ENCODE measurements at places on chromosomes 6 and 20.
A peak's percentile ranks its signal among the peaks of the same experiment; 100 is the strongest.

DNA sequence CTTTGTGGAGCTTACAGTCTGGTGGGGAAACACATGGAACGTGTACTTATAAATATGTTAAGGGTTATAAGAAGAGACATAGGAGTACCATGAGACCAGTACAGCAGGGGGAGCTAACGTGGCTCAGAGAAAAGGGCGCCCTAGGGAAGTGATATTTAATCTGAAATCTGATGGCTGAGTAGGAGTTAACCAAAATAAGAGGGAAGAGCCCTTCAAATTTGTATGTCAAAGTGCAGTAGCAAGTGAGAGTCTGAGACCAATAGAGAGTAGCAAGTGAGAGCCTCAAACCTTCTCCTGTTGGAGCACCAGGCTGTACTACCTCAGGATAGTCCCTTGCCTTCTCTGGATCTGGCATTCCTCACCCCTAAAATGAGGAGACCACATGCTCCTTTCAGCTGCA is 6.1 kb upstream of the PKIG start:
- DNase-seq: peak; percentile 36

GRCh38 chr6:36683145-36683655 is 4.7 kb downstream of the CDKN1A start:
- no peak for DNase-seq

DNA sequence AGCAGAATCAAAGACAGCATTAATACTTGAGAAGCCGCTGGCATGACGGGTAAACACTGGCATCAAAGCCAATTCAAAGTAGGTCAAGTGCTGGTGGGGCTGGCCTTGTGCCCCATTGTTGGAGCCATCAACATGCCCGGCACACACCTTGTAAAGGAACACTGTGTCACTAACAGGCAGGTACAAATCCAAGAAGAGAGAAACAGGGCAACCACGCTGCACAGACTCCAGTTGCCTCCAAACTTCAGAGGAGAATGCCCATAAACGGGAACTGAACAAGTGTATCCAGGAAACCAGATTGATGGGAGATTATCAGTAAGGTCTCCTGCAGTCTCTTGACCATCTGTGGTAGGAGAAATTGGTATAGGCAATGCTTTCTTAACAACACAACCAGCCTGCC is 127.0 kb upstream of the STXBP5 start:
- no peak for DNase-seq

GRCh38 chr6:127481111-127481510 is 21.9 kb upstream of the KIAA0408 start:
- DNase-seq: no peak

DNA sequence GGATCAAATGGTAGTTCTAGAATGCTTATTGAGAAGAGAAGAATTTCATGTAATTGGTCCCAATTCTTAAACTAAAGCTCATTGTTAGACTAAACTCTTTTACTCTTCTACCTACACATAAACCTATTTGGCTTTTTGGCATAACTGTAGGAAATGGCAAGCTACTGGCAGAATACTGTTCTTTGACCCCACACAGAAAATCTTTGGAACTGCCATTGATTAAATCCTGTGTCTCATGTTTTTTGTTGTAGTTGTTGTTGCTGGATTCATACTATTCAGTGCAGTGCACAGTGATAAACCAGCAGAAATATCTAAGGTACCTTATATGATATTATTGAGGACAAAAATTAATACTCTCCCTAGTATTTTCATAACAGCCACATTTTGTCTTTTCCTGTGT is 242.1 kb upstream of the SGK1 start:
- no peak for DNase-seq

- peak; percentile 2 for DNase-seq
These were observed 41.5 kb upstream of the KCNQ5 start for GRCh38 chr6:72580281-72580940.

DNA sequence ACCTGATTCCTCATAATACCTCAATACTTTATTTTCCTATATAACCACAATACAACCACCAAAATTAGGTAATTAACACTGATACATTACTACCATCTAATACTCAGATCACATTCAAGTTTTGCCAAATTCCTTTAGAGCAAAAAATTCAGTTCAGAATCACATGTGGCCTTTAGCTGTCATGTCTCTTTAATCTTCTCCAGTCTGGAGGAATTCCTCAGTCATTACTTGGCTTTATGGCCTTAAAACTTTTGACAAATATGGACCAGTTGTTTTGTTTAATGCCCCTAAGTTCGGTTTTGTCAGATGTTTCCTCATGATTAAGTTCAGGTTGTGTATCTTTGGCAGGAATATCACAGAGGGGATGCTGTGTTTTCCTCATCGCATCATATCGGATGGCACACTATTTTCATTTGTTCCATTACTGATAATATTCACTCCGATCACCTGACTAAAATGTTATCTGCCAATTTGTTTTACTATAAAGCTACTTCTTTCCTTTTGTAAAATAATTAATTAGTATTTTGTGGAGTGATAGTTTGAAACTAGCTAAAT is 51.2 kb upstream of the AKIRIN2 start:
- DNase-seq: no peak

- no peak for DNase-seq
These were observed 48.3 kb upstream of the TBC1D32 start for GRCh38 chr6:121382467-121383121.

DNA sequence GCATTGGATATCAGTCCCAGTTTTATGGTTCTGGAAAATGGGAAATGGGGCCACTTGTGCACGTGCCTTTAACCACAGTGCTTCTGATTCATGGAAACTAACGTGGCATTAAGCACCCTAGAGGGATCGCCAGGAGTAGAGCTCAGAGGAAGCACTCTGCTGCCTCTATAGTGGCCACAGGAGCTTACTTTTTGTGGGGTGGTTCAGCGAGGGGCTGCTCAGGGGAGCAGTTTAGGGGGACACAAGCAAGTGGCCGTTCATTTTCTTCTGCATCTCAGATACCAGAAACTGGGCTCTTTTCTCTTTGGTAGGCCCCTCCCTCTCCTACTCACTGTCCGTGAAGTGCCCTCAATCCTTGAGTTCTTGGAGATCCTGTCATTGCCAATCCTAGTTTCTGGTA is 28.5 kb downstream of the AGPAT4 start:
- DNase-seq: no peak

GRCh38 chr6:154993026-154993425 is 2.1 kb upstream of the TIAM2 start:
- no peak for DNase-seq

DNA sequence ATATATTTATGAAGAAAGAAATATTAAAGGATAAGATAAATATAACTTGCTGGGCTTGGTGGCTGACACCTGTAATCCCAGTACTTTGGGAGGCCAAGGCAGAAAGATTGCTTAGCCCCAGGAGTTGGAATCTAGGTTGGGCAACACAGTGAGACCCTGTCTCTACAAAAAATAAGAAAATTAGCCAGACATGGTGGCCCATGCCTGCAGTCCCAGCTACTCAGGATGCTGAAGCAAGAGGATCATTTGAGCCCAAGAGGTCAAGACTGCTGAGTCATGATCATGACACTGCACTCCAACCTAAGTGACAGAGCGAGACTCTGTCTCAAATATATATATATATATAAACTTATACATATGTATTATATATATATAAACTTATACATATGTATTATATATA is 164.0 kb downstream of the MRPL14 start:
- no peak for DNase-seq

DNA sequence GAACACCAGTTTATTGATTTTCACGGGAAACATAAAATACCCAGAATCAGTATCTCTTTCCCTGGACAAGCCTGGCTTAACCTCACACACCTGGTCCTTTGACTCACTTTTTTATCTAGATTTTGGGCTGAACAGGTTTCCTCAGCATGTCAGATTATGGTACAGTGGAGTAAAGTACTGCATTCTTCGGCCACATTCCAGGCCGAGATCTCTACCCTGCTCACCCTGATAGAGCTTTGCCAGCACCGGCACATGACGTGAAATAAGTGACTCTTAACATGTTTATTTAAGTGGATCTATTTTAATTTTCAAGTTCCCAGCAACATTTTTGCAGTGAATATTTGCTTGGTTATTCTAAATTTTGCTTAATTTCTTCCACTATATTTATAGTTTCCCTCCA is 79.0 kb upstream of the POPDC3 start:
- DNase-seq: no peak

DNA sequence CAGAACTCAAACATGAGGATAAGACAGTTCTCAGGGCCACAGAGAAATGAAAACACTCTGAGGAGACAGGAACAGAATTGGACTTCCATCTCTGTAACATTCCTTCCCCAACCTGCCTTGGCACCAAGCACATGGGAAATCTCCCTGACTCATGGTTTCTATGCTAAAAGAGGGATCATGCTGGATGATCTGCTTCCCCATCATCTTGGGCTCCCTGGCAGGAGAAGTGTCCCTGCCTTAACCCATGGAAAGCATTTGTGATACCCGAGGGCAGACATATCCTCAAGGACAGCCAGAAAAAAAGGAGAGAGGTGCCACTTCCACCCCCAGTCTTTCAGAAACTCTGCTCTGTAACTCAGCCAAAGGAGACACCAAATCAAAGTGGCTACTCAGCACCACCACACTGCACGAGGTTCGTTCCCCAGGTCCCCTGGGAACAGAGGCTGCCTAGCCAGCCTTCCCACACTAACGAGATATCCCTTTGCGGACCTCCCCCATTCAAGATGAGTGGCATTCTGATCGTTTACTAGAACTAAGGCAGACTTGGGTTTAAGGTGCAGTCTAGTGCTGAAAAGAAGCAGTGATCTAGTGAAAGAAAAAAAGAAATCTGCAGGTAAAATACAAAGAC is 34.8 kb downstream of the BLOC1S5 start:
- no peak for DNase-seq

DNA sequence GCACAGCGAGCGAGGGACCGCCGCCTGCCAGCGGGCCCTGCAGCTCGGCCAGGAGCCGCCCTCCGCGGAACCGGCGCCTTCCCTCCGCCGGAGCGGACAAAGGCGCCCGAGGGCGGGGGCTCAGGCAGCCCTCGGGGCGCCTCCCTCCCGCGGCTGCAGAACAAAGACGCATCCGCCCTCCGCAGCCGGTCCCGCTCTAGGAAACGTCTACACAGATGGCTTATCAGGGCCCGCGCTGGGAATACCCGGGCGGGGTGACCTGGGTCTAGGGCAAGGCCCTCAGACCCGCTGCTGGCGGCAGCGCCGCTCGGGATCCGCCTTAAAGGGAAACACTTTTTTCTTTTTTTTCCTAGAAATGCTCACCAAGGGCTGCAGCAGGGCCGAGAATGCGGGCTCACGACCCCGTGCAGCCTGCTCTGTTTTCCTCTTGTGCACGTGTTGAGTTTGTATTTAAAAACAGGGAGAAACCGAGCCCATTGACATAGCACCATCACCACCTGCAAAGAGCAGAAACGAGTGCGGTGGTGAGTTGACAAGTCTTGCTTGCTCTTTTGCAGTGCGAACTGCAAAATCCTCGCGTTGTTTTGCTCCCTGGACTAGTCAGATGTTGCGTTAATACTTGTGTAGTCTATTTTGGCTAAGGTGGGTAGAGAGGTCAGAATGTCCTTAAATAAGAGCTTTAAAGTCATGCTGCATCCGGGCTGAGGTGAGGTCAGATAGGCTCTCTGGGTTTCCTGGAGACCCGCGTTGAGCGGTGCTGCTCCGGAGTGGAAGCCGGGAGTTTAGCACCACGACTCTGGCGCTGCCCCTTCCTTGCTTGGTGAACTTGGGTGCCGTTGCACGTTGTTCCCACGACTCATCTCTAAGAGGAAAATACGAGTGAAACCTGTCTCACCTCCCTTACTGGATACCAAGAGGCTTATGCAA is 1.1 kb upstream of the RPS6KA2 start:
- DNase-seq: peak; percentile 30

DNA sequence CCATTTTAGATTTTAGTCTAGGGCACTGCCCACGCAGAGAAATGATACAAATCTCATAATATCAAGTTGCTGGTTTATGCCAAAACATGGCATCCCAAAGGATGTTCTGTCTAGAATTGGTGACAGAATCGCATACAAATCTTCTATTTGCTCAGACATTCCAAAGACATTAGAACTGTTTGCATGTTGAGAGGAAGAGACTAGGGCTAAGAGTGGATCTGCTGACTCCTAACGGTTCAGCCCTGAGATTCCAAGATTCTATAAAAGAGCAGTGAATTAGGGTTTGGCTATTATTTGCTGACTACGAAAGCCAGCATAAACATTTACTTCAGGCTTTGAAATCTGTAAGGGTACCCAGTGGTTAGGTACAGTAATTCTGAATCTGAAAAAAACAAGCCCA is 3.6 kb downstream of the EPB41L2 start:
- DNase-seq: no peak

- DNase-seq: no peak
These were observed 158.7 kb upstream of the JARID2 start for GRCh38 chr6:15087186-15087589.

DNA sequence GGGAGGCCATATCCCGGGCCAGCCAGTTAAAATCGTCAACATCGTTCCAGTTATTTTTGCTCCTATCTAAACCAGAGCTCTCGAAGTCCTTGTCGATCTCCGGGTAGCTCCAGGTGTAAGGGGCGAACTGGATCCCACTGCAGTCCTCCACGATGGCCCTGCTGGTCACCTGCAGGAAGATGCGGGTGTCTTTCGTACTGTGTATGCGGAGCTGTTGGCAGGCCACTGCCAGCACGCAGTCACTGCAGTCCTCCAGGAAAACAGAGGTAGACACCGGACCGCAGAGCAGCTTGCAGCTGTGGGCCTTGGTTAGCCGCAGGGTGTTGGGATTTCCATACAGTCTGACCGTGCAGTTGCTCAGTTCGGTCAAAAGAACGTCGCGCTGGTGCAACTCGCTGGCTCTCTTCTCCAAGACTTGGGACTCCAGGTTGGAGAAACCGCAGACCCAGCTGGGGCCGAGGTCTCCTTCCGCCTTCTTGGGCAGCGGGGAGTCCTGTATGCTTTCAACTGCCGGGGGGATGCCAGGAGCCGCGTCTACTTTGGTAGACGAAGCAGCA is 742 bp downstream of the TBCC start:
- DNase-seq: peak; percentile 33

DNA sequence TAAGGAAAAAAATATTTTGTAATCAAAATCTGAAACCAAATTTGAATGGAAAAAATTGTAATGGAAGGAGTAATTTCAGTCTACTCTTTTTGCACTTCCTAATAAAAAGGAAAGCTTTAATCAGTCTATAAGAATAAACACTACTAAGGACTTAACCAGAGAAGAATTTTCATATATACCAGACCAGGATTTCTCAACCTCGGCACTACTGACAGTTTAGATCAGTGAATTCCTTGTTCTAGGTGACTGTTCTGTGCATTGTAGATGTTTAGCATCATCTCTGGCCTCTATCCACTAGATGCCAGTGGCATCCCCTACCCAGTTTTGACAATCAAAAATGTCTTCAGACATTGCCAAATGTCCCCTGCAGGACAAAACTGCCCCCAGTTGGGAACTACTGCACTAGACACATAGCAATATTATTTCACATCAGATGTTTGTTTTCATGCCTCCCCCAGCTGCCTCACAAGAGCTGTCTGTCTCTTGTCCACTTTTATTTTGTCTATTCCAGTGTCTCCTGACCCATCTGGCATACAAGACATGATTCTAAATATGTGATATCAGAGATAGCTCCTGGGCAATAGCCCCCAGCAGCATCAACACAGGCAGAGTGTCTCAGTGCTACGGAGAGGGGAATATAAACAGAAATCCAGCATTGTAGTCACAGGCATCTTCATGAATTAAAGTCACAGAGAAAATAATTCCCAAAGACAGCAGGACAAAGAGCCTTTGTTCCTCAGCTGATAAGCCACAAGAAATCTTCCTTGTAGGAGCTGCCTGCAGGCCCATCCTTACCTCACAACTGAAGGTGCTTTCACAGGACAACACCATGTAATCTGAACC is 27.0 kb downstream of the DNAAF9 start:
- no peak for DNase-seq
